ENCODE measurements at places on chromosomes 1 and 21.

GRCh38 chr21:18518054-18518481, 114.5 kb upstream of the TMPRSS15 start:
- H3K27ac ChIP-seq: no peak overlapping the region
- no peak for DNase-seq
- H3K4me1 ChIP-seq: no peaks in the 10 kb centered on the region
- no peak overlapping the region for H3K4me3 ChIP-seq

DNA sequence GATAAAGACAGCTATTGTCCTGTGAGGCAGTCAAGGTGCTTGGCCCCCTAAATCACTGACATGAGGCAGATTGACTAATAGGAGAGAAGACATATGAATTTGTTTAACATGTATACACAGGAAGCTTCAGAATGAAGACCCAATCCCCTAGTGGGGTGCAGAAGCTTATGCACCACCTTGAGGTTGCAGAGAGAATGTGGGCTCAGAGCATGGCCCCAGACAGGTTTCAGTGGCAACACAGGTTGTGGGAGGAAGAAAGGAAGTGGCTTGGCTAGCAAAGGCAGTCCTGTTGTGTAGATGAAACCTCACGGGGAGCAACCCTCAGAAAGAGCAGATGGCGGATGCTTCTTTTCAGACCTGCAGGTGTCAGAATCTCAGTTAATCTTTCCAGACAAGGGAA, 37.0 kb upstream of the PARP1 start:
- no peak for DNase-seq
- no peaks in the 10 kb centered on the region for H3K36me3 ChIP-seq
- H3K4me3 ChIP-seq: no peak overlapping the region
- H3K27ac ChIP-seq: no peak overlapping the region

GRCh38 chr1:94349853-94350252, 68.3 kb upstream of the ABCD3 start:
- H3K4me1 ChIP-seq: no peaks in the 10 kb centered on the region
- H3K4me3 ChIP-seq: no peak overlapping the region
- H3K27me3 ChIP-seq: no peaks in the 10 kb centered on the region
- DNase-seq: no peak

GRCh38 chr1:199122532-199123311, 483.9 kb downstream of the PTPRC start:
- no peak overlapping the region for H3K27ac ChIP-seq
- DNase-seq: no peak
- H3K4me3 ChIP-seq: no peak overlapping the region
- no peaks in the 10 kb centered on the region for H3K4me1 ChIP-seq
- H3K36me3 ChIP-seq: no peaks in the 10 kb centered on the region
- no peaks in the 10 kb centered on the region for H3K27me3 ChIP-seq

DNA sequence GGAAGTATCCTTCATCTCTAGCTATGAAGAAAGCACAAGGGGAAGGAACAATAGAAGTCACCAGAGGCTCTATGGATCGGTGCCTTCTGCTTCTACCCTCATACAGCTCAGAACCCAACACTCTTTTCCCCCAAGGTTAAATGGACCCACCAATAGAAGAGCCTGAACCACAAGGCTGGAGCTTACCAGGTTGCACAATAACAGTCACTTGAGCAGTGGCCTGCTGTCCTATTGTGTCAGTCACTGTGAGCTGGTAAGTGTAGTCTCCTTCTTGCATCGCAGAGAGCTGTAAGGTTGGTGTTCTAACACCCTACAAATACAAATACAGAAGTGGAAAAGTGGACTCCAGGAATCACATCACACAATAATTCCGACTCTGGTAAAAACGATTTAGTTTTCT, 103.0 kb downstream of the KIAA0319L start:
- peaks cover 48% of the 10 kb centered on the region for H3K4me1 ChIP-seq
- no peaks in the 10 kb centered on the region for H3K27me3 ChIP-seq
- H3K36me3 ChIP-seq: no peaks in the 10 kb centered on the region
